ENCODE measurements at places on chromosomes 7 and 10.

GRCh38 chr7:76231583-76231982, 29.9 kb downstream of the SRRM3 start:
- DNase-seq = no peak

GRCh38 chr10:32882076-32882475, 76.0 kb downstream of the ITGB1 start:
- DNase-seq = no peak

DNA sequence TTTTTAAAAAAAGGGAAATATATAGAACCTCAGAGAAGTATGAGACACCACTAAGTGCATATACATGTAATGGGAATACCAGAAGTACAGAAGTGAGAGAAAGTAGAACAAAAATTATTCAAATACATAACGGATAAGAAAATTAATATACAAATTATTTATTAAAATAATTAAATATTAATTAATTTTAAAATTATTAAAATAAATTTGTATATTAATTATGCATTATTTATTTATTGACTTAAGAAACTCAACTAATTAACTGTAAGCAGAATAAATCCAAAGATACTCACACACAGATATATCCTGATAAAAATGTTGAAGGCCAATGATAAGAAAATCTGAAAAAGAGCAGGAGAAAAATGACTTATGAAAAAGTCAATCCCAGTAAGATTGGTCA, 1333.5 kb upstream of the CELF2 start:
- DNase-seq = no peak

GRCh38 chr7:2510909-2511768, 8.4 kb upstream of the LFNG start:
- DNase-seq = no peak

DNA sequence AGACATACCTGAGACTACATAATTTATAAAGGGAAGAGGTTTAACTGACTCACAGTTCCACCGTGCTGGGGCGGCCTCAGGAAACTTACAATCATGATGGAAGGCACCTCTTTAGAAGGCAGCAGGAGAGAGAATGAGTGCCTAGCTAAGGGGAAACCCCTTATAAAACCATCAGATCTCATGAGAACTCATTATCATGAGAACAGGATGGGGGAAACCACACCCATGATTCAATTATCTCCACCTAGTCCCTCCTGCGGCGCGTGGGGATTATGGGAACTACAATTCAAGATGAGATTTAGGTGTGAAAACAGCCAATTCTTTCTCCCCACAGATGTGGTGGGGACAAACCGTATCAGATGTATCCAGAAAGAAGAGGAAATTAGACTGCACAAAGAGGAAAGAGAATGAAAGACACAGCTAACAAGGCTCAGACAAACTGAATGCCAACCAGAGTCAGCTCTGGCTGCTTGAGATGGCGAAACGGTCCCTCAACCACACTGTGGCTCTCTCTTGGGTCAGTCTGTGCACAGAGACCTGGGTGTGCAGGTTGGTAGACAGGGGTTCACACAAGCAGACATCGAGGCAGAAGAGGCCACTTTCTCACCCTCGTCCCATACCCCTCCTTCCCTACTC, 375.6 kb downstream of the SFMBT2 start:
- DNase-seq = no peak

DNA sequence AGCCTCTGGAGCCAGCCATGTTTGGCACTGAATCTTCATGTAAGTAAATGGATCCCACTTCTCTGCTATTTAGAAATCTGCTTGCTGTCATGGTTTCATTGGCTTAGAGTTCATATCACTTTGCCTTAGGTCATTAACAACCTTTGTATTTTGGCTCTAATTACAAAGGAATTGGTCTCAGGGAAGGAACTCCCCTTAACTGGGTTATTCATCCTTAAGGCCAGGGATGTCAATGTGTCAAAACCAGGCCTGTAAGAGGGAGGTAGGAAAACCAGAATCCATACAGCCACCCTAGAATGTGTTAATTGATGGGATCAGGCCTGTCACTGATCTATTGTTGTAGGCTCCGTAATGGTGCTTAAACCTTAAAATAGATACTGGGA, 67.3 kb downstream of the ST7 start:
- DNase-seq = no peak

DNA sequence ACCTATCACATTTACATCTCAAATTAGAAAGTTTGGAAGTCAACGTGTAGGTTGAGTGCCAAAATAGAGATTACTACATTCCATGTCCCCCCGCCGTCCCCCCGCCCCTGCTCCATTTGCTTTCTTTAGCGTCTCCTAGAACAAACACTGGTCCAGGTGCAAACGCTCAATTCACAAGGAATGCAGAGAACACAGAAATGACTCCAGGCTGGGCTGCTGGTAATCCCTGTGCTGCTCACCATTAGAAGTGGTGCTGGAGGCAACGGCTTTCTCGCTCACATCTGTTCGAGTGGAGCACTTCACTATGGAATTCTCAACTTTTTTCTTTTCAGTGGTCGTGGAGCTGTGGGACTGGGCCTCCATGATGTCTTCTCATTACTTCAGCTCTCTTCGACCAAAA, 14.1 kb downstream of the GLI3 start:
- DNase-seq = no peak

DNA sequence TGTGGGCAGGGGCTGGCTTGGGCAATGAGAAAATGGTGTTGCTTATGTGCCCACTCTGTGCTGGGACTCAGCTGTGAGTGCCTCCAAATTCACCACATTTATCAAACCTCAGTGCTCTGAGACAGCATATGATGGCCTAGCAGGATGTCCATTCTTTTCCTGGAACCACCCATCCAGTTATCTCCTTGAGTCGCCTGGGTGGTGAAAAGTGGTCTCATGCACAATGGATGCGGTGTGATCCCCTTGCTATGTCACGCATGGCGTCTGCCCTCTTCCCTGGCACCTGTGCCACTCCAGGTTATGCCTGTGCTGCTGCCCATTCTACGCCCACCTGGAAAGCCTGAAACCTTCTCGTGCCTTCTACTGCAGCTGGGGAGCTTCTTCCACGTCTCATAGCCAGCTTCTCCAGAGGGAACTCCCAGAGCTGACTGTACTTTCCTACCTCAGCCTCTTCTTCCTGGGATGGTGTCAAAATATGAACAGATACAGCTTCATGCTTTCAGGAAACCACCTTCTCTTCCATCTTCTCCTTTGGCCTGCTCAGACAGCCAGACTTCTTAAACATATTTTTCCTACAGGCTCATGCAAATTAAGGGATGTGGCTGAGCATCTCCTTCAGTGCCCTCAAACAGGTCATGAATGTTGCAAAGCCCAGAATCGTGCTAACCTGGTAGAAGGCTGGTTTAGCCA, 147.3 kb downstream of the PFKFB3 start:
- DNase-seq = no peak

DNA sequence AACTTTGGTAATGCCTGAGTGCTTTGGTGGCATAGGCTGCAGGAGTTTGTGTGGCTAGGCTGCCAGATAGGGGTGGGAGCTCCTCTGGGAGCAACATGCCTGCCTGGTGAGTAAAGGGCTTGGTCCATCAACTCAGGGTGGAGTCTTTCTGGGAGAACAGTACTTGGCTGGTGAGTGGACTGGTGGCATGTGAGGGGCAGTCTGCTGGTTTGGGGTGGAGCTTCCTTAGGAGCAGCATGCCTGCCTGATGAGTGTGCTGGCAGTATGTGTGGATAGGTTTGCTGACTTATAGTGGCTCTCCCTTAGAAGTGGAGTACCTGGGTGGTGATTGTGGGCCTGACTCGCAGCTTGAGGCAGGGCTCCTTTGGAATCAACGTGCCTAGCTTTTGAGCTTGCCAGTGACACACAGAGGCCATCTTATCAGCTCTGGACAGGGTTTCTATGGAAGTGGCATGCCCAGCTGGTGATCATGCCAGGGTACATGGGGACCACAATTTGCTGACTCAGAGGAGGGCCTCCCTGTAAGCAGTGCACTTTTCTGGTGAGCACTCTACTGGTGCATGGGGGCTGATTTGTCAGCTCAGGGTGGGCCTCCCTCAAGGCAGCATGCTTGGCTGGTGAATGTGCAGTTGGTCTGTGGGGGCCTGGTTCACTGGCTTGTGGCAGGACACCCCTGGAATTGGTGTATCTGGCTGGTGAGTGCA, 35.0 kb upstream of the SRI start:
- no peak for DNase-seq

DNA sequence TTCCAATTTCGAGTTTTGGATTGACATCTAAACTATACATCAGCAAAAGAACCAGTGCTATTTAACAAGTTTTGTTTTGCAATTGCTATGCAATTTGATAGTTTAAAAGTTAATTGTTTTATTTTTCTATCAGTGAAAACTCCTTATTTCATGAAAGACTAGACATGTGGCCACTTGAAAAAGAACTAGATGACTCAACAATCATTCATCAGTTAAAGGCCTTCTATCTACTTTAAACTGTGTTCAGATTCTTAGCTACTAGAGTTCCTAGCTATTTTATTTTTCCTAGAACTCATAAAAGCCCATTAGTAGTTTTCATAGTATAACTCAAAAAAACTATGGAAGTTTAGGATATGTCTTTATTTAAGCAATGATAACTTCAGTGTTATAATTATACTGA, 104.6 kb upstream of the LSM8 start:
- no peak for DNase-seq

DNA sequence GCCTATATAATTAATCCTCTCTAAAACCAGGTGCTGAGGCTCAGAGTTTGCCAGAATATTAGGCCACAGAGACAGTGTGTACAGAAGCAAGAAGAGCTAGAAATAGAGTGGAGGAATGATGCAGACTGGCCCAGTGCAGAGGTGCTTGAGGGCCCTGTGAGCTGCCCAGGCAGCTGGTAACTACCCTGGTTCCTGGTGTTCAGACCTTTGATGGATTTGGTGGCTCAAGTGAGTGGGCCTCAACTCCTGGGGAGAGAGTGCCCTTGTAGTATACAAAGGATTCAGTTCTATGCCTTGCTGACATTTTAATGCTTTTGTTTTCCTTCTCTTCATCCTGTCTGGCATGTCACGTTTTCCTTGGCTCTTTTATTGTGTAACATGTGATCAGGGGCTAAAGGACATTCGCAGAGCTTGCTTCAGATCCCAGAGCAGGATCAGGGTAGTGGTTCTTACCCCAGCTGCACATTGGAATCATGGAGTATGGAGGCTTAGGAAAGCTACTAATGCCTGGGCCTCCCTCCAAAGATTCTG, 20.0 kb downstream of the LRRC4 start:
- no peak for DNase-seq

DNA sequence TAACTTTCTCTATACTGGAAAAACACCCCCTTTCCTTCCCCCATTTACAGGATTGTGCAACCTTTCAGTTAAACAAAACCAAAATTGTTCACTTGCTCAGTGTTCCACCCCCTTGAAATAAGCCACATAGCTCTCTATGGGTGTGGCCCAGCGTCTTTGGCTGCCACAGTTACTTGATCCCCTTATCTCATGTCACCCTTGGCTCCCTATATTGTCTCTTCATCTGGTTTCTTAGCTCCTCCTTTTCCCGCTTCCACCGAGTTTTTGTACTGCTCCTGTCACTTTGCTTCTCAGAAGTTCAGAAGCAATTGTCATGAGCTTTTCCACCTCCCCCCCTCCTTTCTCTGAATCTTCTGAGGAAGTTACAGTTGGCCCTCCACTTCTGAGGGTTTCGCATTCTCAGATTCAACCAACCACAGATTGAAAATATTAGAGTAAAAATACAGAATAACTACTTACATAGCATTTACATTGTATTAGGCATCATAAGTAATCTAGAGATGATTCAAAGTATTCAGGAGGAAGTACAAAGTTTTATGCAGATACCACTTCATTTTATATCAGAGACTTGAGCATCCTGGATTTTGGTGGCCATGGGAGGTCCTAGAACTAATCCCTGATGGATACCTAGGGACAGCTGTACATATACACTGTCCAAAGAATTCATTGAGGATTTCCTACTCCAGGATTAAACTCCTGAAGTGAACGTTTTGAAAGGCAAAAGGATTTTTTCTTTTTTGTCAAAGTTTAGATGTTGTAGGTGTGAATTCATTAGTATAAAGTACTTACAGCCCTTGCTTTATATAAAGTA, 60.4 kb downstream of the ADD3 start:
- no peak for DNase-seq

DNA sequence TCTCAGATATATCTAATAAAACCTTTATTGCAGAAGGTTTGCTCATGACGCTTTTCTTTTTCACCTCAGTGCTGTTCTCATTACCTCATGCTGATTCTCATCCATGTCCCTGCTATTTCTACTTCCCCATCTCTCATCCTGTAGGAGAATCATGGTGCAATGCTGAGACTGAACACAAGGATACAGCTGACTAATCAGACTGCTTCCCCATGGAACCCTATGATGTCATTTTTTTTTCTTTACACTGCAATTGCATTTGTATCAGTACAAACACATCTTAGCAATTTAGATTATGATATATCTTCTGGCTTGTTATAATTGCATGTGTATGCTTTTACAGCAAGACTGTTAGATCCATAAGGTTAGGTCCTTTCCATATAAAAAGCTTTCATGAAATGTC, 93.7 kb downstream of the SEMA3A start:
- no peak for DNase-seq

GRCh38 chr7:92691578-92691977, 101.4 kb upstream of the FAM133B start:
- DNase-seq = no peak

DNA sequence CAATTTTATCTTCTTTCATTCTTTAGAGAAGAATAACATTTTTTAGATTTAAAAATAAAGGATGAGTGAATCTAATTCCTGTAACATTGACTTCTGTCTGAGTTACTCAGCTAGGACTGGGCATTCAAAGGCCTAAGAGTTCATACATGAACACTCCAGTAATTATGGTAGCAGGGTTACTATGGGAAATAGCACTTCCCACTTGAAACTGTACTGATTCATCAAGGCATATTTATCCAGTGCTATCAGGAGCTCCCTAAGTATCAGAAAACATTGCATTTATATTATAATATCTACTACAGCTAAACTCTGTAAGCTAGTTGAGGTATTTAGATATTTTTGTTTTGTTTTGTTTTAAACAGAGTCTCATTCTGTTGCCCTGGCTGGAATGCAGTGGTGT, 41.8 kb downstream of the NDUFB2 start:
- DNase-seq = no peak

GRCh38 chr10:78616125-78616695, 452.6 kb upstream of the ZMIZ1 start:
- DNase-seq = no peak

GRCh38 chr10:31918671-31919409, 9.8 kb downstream of the ARHGAP12 start:
- no peak for DNase-seq

DNA sequence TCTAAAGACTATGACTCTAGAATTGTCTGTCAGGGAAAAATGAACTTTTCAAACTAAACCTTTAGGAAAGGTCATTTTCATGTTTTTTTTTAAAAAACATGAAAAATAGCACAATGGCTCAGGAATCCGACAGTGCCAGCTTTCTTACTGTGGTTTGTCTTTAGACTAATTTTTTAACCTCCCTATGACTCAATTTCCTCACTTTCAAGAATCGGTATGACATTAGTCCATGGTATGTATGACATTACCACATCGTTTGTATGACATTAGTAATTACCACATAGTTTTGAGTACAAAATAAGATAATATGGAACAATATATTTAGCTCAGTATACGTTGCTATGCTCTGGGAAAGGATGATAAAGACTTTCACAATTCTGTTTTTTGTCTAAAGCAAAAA, 383.2 kb downstream of the PTPRN2 start:
- no peak for DNase-seq
